Testis (tissue), 5 donors: ENCODE measurements at places on chromosomes 2 and 18.

GRCh38 chr2:68357605-68358337, 7.3 kb upstream of the PLEK start:
- DNase-seq = peak; percentile 61

GRCh38 chr2:133571249-133571648, 3.0 kb upstream of the NCKAP5 start:
- DNase-seq = no peak

GRCh38 chr2:10901160-10901939, 10.4 kb upstream of the KCNF1 start:
- DNase-seq = no peak

GRCh38 chr2:147008481-147008880, 836.3 kb upstream of the ACVR2A start:
- DNase-seq = no peak

DNA sequence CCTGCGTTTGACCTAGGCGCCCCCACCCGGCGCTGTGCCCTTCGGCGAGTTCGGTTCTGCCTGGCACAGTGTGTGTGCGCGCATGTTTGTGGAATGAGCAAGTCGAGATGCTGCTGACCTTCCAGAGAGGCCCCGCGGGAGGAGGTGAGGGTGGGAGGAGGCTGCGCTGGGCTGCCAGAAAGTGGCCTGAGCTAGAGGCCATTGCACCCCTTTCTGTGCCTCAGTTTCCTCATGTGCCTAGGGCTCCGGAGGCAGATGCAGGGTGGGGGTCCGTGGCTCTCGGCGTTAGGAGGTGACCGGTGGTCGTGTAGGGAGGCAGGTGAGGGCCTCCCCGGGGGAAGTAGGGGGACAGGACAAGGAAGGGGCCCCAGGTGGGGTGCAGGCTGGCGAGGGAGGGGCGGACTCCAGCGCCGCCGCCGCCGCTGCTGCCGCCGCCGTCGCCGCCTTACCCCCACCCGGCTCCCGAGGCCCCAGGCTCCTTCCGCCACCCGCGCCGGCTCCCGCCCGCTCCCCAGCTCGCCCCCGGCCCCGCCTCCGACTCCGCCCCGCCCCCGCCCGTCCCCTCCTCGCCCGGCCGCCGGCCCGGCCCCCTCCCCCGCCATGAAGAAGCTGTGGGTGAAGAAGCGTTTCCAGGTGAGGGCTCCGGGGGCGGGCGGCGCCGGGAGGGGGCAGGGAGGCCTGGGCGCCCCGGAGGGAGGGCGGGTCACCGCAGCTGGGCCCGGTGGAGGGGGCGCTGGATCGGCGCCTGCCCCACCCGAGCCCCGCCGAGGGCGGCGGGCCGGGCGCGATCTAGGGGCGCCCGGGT, 7.0 kb downstream of the SPEG start:
- no peak for DNase-seq

- no peak for DNase-seq
These were observed 122.5 kb upstream of the NCKAP5 start for GRCh38 chr2:133690780-133691179.

- DNase-seq = peak; percentile 56
These were observed 68.9 kb downstream of the HPCAL1 start for GRCh38 chr2:10371441-10372196.

DNA sequence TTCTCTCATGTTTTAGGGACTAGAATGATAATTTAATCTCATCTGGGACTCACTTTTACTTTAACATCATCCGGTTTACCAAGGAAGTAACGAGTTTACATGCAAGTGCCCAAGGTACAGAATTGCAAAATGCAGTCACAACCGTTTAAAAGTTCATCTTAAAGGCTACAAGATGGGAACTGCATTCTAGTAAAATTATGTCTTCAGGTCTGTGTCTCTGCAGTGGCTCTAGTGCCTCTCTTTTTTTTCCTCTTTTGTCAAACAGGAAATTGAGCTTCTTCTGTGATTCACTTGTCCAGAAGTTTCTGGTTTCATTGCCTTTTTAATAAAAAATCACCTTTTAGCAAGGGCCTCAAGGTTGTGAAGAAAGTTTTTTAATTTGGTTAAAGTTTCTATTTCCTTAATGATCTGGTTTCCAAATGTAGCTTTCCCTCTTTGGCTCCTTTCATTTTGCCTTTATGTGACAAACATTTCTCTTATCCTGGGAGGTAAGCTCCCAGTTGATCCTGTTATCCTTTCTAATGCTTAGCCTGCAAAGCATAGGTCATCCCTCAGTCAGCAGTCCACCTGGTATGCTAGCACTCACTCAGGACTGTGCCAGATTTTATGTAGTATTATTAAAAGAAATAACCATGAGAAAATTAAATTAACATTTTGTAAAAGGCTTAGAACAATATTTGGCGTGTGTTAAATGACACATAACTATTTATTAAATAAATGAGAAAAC, 2.4 kb downstream of the GLS start:
- DNase-seq = no peak

GRCh38 chr2:232955856-232956255, 57.2 kb downstream of the NGEF start:
- no peak for DNase-seq

DNA sequence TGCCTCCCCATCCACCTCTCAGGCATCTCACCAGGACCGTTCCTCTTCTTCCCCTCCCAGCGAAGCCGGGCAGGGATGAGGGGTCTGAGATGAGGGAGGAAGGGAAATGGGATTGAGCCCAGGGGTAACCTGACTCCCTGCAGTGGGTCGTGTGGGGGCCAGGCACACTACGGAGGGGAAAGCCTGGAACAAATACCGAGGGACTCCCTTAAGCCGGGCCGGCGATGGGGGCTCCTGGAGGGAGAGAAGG, 250 bp upstream of the SPEG start:
- no peak for DNase-seq

DNA sequence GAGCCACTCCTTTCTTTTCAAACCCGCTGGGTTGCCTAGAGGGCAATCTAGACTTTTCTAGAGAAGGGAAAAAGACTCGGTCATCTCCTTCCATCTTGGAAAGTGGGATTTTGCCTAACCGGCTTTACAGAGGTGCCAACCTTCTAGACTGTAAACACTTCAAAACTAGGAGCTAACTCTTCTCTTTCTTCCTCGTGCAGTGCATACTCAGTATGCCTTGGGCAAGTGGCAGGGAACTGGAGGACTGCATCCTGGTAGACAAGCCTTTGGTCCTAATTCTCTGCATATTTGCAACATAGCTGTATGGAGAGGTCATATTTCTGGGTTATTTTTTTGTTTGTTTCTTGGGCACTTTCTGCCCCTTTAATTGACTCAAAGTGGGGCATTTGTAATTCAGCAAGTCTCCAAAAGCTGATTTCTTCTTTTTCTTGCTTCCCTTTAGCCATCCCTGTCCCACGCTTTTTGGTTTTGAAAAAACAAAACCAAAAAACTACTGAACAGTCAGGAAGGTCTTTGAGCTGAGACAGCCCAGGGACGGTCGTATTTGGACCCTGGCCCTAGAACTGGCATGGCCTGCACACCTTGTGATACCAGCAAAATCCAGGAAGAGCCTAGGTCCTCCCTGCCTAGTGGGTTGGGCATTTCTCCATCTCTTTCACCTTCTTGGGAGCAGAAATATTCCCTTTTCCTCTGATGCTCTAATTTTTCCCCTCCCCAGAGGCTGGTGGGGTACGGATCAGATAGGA, 5.8 kb upstream of the GATA6 start:
- DNase-seq = no peak

- DNase-seq = no peak
These were observed 760 bp upstream of the CNOT11 start for GRCh38 chr2:101251844-101252407.

GRCh38 chr2:239065962-239066361, 218.1 kb downstream of the TWIST2 start:
- no peak for DNase-seq

- DNase-seq = no peak
These were observed 154.4 kb upstream of the PXDN start for GRCh38 chr2:1898461-1899395.

GRCh38 chr2:12163866-12164265, 417.4 kb downstream of the LPIN1 start:
- no peak for DNase-seq

GRCh38 chr2:230472621-230473018, 56.6 kb downstream of the SP100 start:
- DNase-seq = no peak

- DNase-seq = no peak
These were observed 60.7 kb downstream of the EN1 start for GRCh38 chr2:118786746-118787145.

GRCh38 chr2:167761465-167762136, 485.8 kb downstream of the STK39 start:
- DNase-seq = no peak

GRCh38 chr2:20382965-20383810, 32.5 kb upstream of the PUM2 start:
- DNase-seq = no peak
